GM03348 (cell line): ENCODE measurements at places on chromosomes 2 and 18.
A peak's percentile ranks its signal among the peaks of the same experiment; 100 is the strongest.

DNA sequence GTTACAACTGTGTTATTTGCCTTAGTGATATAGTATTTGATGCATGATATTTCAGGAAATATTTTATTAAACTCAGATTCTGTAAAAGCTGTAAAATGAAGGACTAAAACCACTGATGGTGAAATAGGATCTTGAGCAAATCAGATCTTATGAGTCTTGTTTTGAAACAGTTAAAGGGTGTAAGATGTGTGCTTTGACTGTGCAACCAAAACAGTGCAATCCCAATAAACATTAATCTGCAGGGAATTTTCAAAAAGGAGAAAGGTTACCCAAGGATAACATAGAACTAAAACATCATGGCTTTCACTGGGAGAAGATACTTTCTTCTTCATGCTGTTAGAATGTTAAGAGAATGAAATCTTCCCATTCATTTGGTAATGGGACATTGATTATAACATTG lies 378.7 kb downstream of the PARD3B start:
- DNase-seq: no peak

DNA sequence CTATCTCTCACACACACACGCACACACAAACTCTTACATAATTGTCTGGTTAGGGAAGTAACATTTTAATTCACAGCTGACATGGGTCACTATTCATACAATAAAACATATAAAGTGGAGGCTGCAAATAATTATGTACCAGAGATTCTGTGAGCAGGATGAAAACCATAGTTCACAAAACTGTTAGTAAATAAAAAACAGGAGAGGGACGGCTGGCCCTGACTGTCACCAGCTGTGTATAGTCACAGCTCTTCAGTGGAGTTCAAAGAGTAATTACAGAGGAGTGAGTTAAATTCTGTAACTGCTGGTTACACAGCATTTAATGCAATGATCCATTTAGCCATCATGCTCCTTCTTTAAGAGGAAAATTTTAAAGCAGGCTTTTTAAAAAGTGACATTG lies 76.9 kb downstream of the NRXN1 start:
- no peak for DNase-seq

GRCh38 chr2:60002183-60002867 lies 551.1 kb downstream of the BCL11A start:
- DNase-seq: no peak

- DNase-seq: no peak
Measured at GRCh38 chr2:8204711-8205110, 477.1 kb upstream of the ID2 start.

DNA sequence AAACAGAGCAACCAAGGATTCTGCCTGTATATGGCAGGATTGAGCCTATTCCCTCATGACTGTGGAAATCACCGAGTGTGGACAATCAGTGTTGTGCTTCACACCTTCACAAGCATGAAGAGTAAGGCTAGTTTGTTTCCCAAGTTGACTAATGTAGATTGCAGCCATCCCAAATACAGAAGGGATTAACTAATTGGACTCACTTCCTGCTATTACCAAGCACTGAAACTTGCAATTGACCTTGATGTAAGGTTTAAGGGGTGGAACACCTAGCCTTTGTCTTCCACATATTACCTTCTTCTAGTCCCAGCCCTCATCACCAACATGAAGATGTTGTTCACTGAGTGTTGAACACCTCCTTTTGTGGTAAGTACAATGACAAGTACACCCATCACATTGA lies 120.9 kb upstream of the RND3 start:
- DNase-seq: no peak

DNA sequence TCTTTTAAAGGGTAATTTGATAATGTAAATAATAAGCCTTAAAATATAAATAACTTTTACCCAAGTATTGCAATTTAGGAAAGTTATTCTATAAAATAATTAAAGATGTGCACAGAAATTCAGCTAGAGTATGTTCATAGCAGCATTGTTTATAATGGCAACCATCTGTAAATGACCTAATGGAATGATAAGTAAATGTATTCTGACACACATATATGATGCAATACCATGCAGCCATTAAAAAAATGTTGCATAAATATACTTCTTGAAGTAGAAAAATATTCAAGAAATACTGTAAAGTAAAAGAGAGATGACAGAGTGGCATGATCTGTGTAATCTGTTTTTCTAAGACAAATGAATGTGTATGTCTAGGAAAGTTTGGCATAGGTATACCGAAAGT lies 545.7 kb downstream of the ZEB2 start:
- DNase-seq: peak; percentile 4

GRCh38 chr2:112343827-112344585 lies 68.6 kb downstream of the ZC3H6 start:
- DNase-seq: peak; percentile 22

DNA sequence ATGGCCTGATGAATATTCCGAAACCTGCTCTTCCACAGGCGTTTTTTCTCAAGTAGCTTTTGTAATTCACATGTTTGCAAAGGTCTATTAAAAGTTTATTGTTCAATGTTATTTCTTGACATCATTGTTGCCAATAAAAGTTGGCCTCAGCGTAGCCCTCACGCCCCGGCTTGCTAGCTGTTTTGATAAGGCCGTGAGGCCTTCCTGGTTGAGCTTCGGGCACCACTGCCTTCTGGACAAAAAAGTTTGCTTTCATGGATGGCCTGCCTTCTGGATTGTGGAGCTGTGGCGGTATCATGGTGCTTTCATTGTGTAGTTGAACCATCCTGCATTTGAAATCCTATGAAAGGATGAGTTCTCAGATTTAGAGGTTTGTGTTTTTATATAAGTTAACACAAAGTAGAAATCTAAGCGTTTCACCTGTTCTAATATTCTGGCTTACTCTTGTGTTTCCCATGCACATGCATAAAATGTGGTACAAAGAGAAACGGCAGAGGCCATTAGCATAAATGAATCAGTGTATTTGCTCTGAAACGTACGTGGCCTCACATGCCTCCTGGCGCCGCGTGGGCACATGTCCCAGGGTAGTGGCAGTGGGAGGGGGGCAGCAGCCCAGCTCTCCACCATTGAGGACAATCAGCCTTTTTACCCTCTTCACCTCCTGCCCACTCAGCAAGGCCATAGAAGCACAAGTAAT lies 134.5 kb downstream of the NCK2 start:
- DNase-seq: no peak

- no peak for DNase-seq
Measured at GRCh38 chr2:127194447-127194846, 25.7 kb downstream of the CYP27C1 start.

DNA sequence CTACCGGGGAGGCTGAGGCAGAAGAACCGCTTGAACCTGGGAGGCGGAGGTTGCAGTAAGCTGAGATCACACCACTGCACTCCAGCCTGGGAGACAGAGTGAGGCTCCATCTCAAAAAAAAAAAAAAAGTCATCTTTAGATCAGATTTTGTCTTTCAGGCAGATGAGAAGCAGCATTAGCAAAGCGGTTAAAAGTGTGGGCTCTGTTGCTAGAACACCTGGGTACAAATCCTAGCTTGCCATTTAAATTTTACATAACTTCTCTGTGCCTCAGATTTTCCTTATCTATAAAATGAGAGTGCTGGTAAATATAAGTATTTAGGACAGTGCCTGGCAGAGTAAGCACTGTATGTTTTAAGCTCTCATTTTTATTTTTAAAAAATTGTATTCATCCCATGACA lies 8.2 kb downstream of the CNOT9 start:
- no peak for DNase-seq

GRCh38 chr18:49845629-49846360 lies 32.5 kb upstream of the ACAA2 start:
- no peak for DNase-seq

DNA sequence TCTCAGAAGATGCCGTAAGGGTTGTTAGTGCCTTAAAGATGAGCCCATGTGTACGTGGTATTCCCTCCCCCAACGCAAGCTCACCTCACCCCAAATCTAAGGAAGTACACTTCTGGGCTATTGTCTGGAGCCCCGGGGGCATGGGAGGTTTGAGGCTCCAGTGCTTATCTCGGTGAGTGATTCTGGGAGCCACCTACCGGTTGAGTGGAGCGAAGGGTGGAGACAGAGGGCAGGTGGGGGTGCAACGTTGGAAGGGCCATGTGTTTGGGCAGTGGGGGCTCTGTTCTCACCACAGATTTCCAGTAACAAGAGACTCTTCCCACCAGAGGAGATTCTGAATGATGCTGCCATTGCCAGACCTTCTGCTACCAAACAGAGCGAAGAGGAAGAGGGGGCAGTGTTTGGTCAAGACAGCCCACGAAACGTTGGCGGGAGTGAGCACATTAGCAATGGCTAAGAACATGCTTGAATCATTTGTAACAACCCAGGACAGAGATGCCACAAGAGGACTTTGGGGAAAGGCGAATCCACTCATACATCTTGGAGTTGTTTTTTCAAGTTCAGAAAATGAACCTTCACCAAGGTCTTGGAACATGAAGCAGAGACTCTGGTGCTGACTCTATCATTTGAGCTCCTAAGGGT lies 38.7 kb downstream of the TWIST2 start:
- DNase-seq: no peak

- no peak for DNase-seq
Measured at GRCh38 chr2:142983174-142983573, 105.7 kb downstream of the KYNU start.

GRCh38 chr2:166545473-166545872 lies 51.4 kb upstream of the SCN7A start:
- DNase-seq: no peak

- DNase-seq: no peak
Measured at GRCh38 chr2:84498150-84498799, 18.0 kb upstream of the DNAH6 start.

DNA sequence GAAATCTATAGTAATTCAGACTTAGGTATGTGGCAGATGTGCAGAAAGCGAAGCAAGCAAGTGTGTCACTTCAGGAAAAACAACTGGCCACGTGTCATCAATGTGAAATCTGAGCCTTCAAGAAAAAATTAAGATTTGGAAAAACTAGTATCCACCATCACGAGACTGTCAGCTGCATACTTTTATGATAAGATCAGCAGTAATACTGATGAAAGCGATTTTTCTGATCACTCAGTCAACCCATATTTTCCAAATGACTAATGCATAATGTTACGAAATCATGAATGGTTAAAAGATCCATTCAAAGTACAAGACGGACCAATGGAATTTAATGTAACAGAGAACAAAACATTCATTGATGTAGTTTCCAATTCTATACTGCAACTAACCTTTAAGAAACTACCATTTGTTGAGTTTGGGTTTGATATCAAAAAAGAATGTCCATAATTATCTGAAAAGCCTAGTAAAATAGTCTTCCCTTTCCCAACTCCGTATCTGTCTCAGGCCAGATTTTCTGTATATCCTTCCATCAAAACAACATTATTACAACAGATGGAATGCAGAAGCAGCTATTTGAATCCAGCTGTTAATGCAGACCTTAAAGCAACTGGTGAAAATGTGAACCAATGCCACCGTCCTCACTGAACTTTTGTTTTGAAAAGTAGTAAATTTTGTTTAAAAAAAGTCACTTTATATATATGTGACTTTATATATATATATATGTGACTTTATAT lies 17.0 kb upstream of the BCL2 start:
- peak; percentile 82 for DNase-seq

- DNase-seq: no peak
Measured at GRCh38 chr18:76932026-76932819, 109.9 kb downstream of the ZNF236 start.

- peak; percentile 37 for DNase-seq
Measured at GRCh38 chr2:19767899-19768298, 133.9 kb downstream of the TTC32 start.

GRCh38 chr18:42401131-42401673 lies 446.2 kb downstream of the PIK3C3 start:
- DNase-seq: no peak

DNA sequence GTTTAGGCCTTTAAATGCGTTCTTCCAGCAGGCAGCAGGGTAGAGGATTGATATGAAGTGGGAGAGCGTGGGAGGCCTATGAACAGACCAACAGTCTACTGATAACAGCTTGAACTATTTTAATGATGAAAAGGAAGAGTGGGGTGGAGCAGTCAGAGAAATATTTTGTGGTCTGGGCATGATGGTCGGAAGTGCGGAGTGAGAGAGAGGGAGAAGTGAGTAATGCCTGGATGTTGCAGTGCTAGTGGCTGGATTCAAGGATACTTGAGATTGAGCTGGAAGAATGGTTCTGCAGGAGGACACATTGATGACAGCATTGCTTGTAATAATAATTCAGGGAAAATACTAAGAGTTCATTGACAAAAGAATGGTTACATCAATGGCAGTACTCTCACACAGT lies 151.0 kb upstream of the DAPL1 start:
- DNase-seq: peak; percentile 67

DNA sequence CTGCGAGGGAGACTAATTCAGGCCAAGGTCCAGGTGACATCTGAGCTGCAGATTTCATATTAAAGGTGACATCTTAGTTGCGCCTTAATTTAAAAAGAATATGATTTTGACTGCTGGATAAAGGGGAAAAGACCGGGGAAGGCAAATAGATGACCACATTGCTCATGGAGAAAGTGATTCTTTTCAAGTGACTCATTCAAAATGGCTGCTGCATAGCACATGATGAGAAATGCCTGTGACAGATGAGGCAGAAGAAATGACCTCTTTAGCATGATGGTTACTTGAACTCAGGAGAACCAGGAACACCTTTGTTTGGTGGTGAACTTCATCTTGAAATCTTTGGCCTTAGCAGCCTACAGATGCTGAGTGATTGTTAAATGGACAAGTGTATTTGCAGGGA lies 385.8 kb upstream of the TRIB2 start:
- DNase-seq: peak; percentile 56

DNA sequence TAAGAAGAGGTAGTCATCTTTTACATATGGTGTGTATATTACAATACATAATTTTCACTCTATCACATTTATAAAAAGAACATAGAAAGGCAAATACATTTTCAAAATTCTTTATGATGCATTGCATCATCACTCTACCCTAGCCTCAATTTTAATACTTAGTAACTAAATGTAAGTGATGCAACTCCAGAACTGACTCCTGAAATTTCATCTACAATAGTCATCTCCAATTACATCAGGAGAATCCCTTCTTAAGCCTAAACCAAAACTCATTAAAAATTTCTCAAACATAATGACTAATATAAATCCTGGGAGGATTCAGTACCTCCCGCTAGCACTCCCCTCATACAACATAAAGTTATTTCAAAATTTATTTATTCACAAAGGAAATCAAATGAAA lies 15.9 kb downstream of the TMX3 start:
- peak; percentile 18 for DNase-seq
